ENCODE measurements at places on chromosomes 1 and 21.

DNA sequence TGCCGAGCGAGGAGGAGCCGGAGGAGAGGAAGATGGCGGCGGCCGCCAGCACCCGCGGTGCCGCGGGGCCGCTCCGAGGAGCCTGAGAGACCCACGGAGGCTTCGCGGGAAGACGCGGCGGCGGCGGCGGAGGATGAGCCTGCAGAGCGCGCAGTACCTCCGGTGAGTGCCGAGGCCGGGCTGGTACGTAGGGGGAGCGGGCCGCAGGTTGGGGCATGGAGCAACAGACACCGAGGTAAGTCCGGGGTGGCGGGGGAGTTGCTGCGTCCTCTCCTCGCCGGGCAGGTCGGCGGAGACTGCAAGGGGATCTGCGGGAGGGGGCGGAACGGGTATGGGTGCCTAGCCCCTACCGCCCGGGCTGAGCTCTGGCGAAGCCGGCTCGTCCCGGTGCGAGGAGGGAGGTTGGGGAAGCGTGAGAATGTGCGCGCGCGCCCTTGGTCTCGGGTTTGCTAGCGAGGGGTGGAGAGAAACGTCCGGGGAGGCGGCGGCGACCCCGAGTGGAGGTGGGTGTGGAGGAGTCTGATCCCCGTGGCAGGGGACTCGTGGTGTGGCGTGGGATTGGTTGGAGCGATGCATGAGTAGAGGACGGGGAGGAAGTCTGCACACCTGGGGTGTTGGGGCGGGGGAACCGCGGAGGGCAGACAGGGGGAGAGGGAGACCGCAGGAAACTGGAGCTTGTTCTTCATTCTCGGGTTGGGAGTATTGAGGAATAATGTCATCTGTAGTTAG is at the start of gene SMG7:
TSS of gene SMG7 (plus strand) at position 12 of the 729 bp plus-strand sequence. CDS start at position 134, 122 bp downstream.
- DNase-seq, result no peak

GRCh38 chr21:14560555-14560954 is 14.4 kb upstream of the SAMSN1 start:
- DNase-seq, result no peak

GRCh38 chr1:219927956-219928790 is at the start of gene SLC30A10:
Gene SLC30A10, minus strand, starts transcription at chr1:219928557. Its CDS starts 117 bp downstream, at chr1:219928440.
- no peak for DNase-seq

- DNase-seq, result no peak
Measured at GRCh38 chr1:178438432-178438831, 58.3 kb downstream of the CLEC20A start.

- no peak for DNase-seq
Measured at GRCh38 chr1:34657849-34658248, 97.0 kb upstream of the GJB5 start.

- peak; percentile 66 for DNase-seq
Measured at GRCh38 chr1:39892601-39893595, 8.8 kb downstream of the MYCL start.

All from fibroblast of skin of left quadriceps (primary cell).